NCI-H2081 (cell line): ENCODE measurements at places on chromosomes 16 and 17.

DNA sequence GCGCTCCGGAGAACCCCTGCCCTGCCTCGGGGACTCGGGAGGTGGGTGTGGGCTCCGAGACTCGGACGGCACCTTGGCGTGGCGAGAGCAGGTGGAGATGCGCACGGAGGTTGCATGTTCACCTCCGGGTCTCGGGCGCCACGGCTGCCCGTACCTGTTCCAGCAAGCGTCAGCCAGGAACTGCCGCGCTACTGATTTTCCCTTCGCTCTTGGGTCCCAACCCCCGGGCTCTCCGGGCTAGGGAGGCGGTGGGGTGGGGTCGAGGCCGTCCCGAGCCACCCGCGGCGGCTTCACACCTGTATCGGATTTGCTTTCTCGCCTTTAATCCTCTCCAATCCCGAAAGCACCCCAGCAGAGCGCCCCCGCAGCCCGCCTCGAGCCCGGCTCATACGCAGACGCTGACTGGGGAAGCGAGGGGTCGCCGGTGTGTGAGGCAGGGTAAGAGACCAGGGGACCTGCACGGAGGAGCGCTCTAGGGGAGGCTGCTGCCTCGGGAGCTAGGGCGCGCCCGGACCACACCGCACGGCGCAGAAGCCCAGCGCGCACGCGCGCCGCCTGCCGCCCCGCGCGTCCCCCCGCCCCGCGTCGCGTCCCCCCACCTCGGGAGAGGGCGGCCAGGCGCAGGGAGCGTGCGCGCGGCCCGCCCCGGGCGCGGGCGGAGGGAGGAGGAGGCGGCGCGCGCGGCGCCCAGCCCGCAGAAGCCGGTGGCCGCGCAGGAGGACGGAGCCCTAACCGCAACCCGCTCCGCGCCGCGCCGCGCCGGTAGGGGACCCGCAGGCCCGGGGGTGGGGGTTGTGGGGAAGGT is at the start of gene DUSP14:
Gene DUSP14 (plus strand): TSS at position 695 of the 805 bp plus-strand sequence. CDS start 22,382 bp downstream, outside the sequence.
- DNase-seq, result peak; percentile 89

GRCh38 chr16:14496786-14497185 is 133.3 kb downstream of the PARN start:
- no peak for DNase-seq

GRCh38 chr17:6248061-6248460 is 177.9 kb downstream of the WSCD1 start:
- DNase-seq, result no peak

DNA sequence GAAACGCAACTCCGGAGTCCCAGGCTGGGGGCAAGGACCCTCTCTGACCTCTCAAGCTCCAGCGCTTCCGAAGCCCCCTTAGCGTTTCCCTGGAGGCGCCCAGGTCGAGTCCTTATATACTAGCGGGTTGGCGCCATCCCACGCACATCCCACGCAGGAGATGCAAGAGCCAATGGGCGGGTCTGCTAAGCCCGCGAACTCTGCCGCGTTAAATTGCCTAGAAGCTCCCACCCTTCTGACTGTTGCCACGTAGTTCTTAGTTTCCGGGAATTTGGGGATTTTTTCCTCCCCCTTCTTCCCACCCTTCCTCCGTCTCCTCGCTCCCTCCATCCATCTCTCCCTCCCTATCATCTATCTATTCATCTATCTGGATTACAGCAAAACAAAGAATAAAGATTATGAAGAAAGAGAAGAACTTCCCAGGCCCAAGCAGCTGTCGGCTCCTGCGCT is at the start of gene SLFN11:
Gene SLFN11 (minus strand): TSS at position 88 of the 450 bp plus-strand sequence. CDS start 9,814 bp downstream, outside the sequence.
- peak; percentile 67 for DNase-seq

- no peak for DNase-seq
Measured at GRCh38 chr16:49696414-49697101, 159.4 kb downstream of the ZNF423 start.

GRCh38 chr17:83014940-83015910 is 64.2 kb upstream of the METRNL start:
- no peak for DNase-seq

GRCh38 chr16:76947749-76948148 is 243.2 kb upstream of the MON1B start:
- no peak for DNase-seq

GRCh38 chr16:57091975-57092785 is at the start of gene CPNE2:
Gene CPNE2, plus strand, starts transcription at chr16:57092583. Its CDS starts 18,160 bp downstream, at chr16:57110743.
- DNase-seq, result peak; percentile 42

- DNase-seq, result no peak
Measured at GRCh38 chr17:62822080-62822904, 14.2 kb upstream of the MARCHF10 start.

DNA sequence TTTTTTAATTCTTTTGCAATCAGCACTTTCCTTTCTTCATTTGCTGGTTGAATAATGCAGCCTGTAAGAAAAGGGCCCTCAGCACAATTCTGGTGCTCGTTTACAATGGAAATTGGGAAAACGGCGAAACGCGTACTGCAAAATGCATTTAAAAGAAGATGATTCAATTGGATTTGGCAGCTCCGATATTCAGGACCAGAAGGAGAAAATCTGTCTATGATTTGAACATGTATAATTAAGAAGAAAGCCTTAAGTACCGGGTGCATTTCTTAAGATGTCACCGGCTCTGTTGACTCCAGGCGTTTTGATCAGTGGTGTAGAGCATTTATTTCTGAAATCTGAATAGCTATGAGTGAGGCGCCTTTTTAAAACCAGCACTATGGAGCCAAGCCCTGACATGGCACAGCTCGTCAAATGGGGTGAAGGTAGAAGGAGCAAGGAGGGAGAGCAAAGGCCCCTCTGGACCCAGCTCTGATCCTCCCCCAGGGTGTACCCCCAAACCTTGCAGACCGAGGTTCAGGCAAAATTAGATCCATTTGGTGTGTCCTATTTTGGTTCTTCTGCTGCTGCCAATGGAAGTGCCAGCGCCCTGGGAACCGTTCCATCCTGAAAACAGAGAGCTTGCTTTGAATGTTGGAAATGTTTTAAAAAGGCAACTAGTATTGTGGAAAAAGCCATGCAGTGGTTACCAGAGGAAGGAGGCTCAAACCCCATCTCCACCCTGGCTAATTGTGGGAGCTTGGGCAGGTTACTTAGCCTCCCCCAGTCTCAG is 161.4 kb upstream of the RPL38 start:
- DNase-seq, result no peak

- DNase-seq, result no peak
Measured at GRCh38 chr17:42537826-42538451, 1.9 kb downstream of the NAGLU start.

DNA sequence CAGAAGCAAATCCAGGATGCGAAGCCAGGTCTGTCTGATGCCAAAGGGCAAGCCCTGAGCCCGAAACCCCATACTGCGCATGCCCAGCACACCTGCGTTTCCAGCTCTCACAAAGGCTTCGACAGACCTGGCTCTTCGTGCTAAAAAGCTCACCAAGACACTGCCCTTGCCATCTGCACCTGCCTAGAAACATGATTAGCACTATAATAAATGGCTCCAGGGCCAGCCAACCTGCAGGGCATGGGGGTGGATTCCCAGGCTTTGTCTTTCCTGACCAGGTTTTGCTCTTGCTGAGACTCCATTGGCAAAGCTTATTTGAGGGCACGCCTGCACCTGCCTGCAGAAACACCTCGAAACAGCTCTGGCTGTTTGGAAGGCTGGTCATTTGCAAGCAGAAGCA is 14.4 kb upstream of the PLD6 start:
- DNase-seq, result peak; percentile 44

- DNase-seq, result no peak
Measured at GRCh38 chr17:81418710-81419318, 23.6 kb downstream of the BAHCC1 start.

DNA sequence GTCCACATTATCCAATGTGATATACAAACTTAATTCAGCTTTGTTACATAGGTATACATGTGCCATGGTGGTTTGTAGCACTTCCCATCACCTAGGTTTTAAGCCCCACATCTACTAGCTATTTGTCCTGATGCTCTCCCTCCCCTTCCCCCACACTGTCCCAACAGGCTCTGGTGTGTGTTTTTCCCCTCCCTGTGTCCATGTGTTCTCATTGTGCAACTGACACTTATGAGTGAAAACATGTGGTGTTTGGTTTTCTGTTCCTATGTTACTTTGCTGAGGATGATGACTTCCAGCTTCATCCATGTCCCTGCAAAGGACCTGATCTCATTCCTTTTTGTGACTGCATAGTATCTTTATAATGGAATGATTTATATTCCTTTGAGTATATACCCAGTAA is 196.7 kb downstream of the CDH11 start:
- DNase-seq, result no peak

DNA sequence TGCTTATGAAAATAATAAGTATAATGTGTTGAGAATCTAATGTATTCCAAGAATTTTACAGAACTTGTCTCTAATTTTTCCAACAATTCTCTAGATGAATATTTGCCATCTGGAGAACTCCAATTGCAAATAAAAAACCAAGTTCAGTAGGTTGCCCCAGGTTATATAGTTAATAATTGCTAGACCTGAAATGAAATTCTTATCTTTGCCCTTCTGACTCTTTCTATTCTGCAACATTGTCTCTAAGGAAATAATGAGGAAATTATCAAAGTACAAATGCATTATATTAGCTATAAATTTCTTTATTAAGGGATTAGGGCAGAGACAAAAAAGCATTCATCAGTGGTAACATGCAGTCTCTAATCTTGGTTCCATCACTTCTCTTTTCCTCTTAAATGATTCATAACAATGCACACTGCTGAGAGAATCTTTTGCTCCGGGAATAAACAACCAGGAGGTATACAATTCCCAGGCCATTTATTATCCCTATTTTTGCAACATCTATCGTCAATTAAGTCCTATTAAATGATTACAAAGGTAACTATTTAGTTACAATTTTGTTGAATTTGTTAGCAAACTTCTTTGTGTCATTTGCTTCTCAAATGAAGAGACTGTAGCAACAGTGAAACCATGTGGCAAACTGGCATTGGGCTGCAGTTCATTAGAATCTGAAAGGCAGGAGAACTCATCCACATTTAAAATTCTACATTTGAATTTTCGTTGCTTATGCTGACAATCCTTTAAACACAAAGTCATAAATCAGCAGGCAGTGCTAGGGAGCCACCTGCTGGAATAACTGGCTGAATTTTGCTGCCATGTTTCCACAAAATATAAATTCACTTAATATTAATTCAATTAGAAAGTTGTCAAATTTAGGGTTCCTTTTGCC is 349.6 kb downstream of the KIF2B start:
- peak; percentile 9 for DNase-seq

DNA sequence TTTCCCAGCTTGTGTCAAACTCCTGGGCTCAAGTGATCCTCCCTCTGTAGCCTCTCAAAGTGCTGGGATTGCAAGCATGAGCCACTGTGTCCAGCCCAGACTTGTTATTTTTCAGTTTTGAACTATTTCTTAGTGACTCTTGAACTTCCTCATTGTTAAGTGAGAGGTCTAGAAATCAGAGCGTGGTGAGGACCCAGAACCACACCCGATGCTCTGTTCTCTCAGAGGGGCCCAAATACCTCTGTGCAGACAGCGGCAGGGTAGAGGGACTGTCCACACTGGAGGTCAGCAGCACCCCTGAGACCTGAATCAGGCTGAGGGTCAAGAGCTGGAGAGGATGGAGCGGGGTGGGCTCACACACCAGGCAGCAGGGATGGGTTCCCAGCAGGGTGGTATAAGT is 47.7 kb upstream of the MEAK7 start:
- DNase-seq, result no peak

GRCh38 chr17:58702045-58702476 is 9.7 kb downstream of the RAD51C start:
- no peak for DNase-seq

DNA sequence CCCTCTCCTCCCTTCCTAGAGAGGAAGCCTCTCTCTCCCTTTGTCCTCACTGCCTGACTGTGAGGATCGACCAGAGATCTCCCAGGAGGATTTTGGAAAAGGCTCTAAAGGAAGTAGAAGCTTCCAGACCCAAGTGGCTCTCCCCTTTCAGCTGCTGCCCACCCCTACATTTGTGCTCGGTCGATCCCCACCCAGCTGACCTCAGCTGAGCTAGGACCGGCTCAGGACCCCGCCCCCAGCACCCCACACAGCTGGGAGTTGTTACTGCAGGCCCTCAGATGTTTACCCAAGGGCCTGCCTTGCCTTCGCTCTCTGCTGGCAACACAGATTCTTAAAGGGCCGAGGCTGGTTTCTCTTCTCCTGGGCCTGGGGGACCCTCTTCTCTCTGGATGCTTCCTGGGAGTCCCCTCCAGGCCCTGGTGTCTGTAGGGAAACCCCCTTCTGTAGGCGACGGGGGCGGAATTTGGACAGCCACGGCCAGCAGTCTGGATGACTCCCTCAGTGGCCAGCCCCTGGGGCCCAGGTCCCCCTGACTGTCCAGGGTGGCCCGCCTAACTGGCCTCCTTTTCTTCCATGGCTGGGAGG is 26.9 kb upstream of the TIMP2 start:
- no peak for DNase-seq

DNA sequence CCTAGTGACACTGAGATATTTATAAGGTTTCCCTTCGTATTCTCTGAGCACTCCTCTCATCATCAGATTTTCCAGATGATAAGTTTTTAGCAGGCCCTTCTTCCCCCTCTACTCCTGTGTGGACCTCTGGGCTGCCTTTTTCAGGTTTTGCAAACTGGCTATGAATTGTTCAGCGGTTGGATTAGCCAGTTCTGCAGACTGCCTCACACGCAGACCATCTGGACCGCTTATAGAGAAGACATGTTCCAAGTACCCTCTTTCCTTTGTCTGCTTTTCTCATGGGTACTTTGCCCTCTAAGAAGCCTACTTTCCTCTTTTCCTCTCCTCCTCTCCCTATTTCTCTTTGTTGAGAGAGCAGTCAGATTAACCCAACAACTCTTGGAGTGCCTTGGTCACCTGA is 111.6 kb downstream of the GRIN2A start:
- no peak for DNase-seq

GRCh38 chr16:82113741-82114140 is 56.3 kb downstream of the MPHOSPH6 start:
- DNase-seq, result no peak

GRCh38 chr17:65987988-65988387 is 203.9 kb downstream of the CEP112 start:
- DNase-seq, result peak; percentile 71

DNA sequence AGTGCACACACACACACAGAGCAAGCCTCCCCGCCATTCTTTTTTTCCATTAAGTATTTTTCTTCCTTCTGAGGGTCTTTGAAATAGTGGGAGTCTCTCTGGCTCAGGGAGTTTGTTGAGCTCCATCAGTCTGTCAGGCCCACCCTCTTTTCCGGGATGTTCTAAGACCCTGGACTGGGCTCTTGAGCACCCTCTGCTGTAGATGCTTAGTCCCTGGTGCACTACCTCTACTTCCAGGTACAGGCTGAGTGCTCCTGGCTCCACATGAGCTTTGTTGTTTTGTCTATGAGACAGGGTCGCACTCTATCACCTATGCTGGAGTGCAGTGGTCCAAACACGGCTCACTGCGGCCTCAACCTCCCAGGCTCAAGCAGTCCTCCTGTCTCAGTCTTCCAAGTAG is 20.7 kb downstream of the LIMD2 start:
- no peak for DNase-seq

- no peak for DNase-seq
Measured at GRCh38 chr16:61366006-61366405, 670.2 kb downstream of the CDH8 start.
